ENCODE measurements at places on chromosomes 2 and 18.
A peak's percentile ranks its signal among the peaks of the same experiment; 100 is the strongest.

DNA sequence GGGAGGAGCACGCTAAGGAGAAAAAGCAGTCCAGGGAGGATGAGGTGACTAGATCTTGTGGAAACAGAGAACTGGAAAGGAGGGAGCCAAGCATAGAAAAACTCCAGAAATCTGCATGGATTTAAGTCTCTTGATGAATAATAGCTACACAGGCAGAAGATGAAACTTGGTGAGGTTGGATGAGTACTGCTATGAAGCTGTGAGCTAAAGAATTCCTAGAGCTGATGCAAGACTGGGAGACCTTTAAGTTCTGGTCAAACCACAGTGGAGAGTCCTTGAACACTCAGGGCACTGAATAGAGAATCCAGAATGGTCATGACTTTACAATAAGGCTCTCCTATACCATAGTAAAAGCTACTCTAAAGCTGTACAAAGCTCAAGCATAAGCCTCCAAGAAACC, 18.4 kb upstream of the PIEZO2 start:
- DNase-seq, result no peak

GRCh38 chr2:53209679-53210458, 557.7 kb upstream of the CHAC2 start:
- no peak for DNase-seq

DNA sequence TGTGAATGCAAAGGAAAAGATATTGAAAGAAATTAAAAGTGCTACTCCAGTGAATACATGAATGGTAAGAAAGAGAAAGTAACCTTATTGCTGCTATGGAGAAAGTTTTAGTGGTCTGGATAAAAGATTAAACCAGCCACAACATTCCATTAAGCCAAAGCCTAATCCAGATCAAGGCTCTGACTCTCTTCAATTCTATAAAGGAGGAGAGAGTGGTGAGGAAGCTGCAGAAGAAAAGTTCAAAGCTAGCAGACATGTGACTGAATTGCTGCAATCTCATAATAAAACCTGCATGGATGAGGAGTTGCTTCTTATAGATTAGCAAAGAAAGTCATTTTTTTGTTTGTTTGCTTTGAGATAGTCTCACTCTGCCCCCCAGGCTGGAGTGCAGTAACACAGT, 130.2 kb downstream of the DNAH6 start:
- no peak for DNase-seq

DNA sequence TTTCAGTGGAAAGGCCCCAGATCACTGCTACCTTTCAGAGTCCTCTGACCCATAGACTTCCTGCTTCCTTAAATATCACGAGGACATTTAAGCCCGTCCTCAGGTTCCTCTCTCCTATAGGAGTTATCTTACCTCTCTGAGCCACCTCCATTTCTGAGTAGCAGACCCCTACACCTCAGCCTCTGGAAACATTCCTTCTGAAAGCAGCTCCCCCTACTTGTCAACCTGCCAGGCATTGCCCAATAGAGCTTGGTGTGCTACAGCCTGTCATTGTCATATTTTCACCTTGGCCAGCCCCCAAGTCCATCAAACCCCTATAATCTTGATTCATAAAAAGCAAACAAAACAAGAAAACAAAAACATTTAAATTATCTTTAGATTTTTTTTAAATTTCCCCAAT, 717.9 kb upstream of the SLC8A1 start:
- no peak for DNase-seq

DNA sequence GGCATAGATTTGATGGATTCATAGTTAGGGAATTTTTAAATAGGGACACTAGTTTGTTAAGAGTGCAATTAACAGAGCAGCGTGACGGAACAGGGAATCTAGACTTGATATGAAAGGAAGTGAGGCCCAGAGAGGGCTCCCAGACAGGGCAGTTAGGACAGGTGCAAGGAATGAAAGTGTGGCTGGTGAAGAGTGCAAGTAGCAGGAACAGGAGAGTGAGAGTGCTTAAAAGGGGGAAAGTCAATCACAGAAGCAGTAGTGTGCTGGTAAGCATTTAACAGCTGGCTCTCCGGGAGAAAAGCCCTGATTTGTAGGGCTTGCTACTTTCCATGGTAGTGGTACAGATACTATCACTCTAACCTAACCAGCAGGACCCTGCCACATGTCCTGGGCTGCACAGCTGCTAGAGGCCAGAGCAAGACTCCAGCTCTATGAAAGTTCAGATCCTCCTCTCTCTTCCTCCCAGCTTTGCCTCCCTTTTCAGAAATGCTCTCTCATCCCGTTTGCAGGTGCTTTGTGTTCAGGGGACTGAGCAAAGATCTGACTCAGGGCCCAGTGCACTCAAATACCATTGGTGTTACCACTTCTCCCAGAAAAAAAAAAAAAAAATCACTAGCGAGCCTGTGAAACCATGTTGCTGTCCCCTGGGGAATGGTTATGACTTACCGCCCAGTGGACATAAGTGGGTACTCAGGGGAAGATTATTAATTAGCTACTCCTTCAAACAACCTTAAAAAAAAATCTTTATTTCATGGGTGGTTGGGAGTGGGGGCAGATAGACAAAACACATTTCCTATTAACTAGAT, 18.1 kb upstream of the GCFC2 start:
- no peak for DNase-seq

DNA sequence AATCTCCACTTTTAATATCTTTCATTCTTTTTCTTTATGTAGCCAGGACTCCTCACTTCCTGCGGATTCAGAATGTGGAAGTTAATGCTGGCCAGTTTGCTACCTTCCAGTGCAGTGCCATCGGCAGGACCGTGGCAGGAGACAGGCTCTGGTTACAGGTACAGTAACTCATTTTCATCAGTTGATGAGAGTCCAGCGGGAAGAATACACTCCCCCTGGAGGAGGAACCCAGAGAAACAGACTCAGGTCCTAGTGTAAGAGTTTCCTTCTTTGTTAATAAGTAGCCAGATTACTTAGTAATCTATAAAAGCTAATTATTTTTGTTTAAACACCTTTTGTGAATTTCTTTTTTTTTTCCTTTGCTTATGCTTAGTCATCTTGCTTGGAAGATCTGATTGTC, 359.4 kb downstream of the PTPRM start:
- DNase-seq, result no peak

DNA sequence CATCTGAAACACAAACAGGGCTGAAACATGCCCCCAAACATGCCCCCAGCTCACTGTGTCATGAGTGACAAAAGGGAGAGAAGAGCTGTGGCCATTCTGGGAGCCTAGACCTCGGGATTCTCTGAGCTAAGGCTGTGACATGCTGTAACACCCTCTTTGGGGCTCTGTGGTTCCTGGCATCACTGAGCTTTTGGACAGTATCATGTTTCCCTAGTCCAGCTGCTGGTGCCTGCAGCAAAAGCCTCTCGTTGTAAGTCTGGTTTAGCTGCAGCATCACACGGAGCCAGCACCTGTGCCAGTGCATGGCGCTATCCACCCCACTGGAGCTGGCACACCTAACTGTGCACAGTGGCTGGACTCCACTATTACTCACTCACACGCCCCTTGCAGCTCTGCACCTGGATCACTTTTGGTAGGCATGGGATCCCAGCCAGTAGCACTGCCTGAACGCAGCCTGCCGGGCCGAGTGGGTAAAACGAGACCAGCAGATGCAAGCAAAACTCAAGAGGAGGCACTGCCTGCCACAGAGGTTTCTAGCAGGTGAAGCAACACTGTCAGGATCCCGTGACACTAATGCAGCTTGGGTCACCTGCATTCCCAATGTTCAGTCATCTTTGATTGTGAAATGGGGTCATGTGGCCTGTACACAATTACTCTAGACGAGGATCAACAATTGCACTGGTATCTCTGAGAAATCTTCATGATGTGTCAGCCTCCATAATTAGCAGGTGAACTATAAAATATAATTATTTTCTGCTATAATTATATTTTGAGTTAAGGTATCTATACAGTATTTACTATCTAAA, 547.2 kb downstream of the ZNF804A start:
- no peak for DNase-seq

DNA sequence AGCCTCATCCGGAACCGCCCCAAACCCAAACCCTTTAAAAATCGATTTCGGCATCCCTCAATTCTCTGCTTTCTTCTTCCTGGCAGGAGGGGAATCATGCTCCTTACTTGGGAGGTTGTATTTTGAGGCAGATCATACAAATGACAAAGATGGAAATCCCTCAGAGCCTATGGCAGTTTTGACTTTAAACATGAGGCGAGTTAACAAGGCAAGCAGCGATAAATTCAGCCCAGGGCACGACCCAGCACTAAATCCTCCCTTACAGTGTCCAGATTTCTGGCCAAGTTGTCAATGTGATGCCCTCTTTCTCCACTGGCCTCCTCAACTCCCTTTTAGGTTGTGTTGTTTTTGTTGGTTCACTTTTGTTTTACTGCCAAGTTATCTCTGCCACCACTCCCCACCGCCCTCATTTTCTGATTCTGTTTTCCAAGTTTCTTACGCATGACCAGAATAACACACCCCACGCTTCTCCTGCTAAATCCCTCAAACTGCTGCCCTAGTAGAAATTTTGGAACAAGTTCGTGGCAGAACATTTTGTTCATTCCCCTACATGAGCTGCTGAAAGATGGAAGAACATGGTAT, 68.3 kb downstream of the CTAGE1 start:
- no peak for DNase-seq

DNA sequence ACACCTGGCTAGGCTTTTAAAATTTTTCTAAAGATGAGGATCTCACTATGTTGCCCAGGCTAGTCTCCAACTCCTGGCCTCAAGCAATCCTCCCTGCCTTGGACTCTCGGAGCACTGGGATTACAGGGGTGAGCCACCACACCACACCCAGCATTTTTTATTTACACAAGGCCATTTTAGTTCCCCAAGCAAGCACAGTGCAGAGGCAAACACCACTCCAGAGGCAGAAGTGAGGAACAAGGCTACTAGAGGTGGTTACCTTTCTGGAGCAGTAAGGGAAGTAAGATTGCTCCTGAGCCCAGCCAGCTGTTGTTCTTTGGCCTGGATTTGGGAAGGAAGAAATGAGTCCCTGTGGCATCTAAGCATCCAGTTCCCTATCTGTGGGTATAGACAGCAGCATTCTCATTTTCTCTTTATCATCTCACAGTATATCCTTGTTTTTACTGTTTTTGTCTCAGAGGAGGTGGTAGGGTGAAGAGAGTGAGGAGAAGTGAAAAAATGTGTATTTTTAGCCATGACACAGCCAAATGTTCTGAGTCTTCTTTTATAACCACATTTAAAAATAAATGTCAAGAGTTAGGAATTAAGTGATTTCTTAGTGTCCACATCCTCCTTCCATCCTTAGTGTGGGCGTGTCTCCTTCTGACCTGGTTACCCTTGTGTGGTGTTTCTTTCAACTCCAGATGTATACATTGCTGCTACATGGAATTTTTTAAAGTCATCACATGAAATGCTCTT, 10.5 kb upstream of the TTC39C start:
- DNase-seq, result no peak

DNA sequence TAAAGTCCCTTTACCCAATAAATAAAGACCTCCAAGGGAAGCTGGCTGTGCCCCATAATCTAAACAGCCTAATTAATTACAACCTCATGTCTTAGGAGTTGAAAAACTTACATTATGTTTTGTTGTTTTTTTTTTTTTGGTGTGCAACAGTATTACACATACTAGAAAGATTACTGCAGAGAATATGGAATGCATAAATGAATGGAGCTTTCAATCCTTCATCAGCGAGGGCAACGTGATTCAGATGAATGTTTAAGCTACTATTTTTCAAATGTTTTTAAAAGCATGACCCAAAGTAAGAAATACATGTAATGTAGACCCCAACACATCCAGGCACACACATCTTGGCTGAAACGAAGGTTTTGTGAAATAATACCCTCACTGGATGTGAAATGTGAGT, 167.1 kb upstream of the FN1 start:
- DNase-seq, result no peak

DNA sequence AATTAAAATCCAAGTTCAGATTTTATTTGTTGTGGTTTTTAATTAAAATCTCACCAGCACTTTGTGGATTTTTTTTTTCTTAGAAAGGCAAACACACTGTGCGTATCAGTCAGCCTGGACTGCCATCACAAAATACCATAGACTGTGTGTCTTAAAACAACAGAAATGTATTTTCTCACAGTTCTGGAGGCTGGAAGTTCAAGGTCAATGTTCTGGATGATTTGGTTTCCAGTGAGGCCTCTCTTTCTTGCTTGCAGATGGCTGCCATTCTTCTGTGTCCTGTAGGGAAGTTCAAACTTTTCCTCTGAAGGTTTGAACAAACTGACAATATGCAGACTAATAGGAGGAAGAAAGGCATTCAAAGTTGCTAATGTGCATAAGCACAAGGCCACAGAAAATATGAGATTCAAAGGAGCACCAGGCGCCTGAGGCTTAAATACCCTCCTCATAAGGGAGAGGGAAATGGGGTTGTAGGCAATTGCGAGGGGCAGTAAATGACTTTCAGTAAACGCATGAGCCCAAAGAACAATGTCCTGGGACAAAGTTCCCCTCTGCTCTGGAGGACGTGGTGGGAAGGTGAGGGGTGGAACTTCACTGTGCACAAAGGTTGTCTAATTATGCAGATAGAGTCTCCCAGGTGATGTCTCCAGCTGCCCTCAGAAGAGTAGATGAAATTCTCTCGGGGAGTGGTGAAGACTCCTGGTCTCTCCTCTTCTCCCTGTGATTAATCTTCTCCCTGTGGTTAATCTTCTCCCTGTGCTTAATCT, 26.5 kb upstream of the KCNF1 start:
- DNase-seq, result no peak

GRCh38 chr18:31241900-31242409, 76.0 kb upstream of the DSG1 start:
- no peak for DNase-seq

- DNase-seq, result no peak
Observed at GRCh38 chr2:46866770-46867246, 48.8 kb downstream of the MCFD2 start.

- peak; percentile 69 for DNase-seq
Observed at GRCh38 chr18:57051657-57052044, 95.2 kb upstream of the BOD1L2 start.

GRCh38 chr18:28112056-28112470, 64.9 kb downstream of the CDH2 start:
- no peak for DNase-seq

- DNase-seq, result no peak
Observed at GRCh38 chr18:11327391-11328009, 178.1 kb upstream of the PIEZO2 start.

GRCh38 chr18:7856733-7857132, 289.6 kb downstream of the PTPRM start:
- DNase-seq, result no peak
